CD8-positive, alpha-beta T cell (primary cell): ENCODE measurements at places on chromosomes 6 and 20.

GRCh38 chr6:37149745-37150144, 20.2 kb upstream of the PIM1 start:
- DNase-seq, result no peak

DNA sequence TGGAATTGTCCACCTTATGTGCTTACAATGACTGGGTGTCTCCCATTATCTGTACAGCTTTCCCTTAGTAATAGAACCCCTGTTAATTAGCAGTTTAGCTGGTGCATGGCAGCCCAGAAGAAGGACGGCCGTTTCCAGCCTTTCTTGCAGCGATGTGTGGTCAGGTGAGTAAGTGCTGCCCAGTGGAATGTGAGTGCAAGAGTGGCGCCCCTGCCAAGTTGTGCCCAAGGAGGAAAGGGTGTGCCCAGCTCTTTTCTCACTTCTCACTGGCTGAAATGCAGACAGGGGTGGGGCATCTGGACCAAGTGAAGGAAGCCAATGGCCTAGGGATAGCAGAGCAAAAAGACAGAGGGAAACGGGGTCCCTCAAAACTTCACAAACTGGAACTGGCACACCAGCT, 296.8 kb downstream of the PREX1 start:
- DNase-seq, result no peak

- no peak for DNase-seq
Measured at GRCh38 chr6:158977382-158977781, 22.6 kb downstream of the RSPH3 start.

GRCh38 chr6:151452750-151453427, 963 bp upstream of the RMND1 start:
- DNase-seq, result no peak

- DNase-seq, result no peak
Measured at GRCh38 chr6:42257063-42257462, 39.4 kb upstream of the MRPS10 start.

GRCh38 chr6:168711666-168712300, 270.8 kb downstream of the SMOC2 start:
- no peak for DNase-seq

GRCh38 chr6:169045486-169045885, 208.2 kb downstream of the THBS2 start:
- DNase-seq, result no peak

DNA sequence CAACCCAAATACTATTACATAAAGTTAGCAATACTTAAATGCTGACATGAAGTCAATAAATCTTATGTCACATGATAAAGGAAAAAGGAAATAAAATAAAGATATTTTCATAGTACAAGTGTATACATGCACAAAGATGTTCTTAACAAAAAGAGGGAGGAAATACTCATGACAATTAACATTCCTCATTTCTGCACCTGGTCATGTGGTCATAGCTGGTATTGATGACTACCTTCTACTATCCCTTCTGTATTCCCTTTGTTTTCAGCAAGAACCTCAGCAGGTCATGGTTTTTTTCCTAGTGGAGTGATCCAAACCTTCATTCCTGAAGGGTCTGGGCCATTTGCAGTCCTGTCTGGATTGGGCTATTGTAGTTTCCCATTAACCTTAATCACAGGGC, 43.5 kb upstream of the FYN start:
- no peak for DNase-seq

GRCh38 chr20:47278907-47279348, 77.6 kb downstream of the ZMYND8 start:
- DNase-seq, result no peak

GRCh38 chr6:4345543-4345942, 210.2 kb upstream of the ECI2 start:
- no peak for DNase-seq

DNA sequence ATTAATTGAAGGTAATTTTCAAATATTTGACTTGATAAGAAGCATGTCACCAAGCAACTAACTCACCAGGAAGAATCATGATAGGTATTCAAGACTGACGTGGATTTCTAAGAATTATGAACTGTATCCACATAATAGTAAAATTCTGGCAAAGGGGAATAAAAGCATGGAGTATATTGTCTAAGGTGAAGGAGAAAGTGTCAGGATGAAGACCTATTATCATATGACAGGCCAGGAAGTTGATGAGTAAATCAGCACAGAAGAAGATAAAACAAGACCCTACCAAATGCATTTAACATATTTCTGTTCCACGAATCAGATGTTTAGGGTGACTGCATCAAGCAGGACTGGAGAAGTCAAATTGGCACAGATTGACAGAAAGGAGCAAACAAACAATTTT, 362.7 kb upstream of the MMS22L start:
- no peak for DNase-seq
